ENCODE measurements at places on chromosomes 5 and 9.

DNA sequence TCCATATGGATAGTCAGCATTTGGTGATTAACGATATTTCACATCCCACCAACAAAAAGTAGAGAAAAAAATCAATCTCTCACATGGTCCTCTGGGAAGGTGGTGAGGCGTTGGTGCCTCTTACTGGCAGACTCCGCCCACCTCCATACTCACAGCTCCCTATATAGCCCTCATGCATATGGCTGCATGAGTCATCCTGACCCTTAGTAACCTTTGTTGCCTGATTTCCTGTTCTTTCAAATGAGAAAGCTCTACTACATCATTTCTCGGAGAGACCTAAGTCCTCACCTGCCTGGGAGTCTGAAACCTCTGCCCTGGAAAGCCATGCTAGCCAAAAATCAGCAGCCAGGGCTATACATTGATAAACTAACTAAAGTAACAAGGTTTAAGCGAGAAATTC, 33.3 kb upstream of the ABCA1 start:
- DNase-seq: peak; percentile 4

- DNase-seq: no peak
These were observed 798.3 kb downstream of the MAT2B start for GRCh38 chr5:164303646-164304215.

GRCh38 chr5:91119981-91120850, 262.9 kb downstream of the ARRDC3 start:
- DNase-seq: no peak

- no peak for DNase-seq
These were observed 210.9 kb downstream of the HSPA4 start for GRCh38 chr5:133262690-133263089.

- DNase-seq: no peak
These were observed 14.4 kb upstream of the MRPS30 start for GRCh38 chr5:44794371-44794770.
